NCI-H774 (cell line): ENCODE measurements at places on chromosomes 4 and X.

- DNase-seq: no peak
Observed at GRCh38 chrX:18895189-18895951, 88.5 kb downstream of the PHKA2 start.

- DNase-seq: no peak
Observed at GRCh38 chrX:90026730-90027129, 105.0 kb downstream of the TGIF2LX start.

DNA sequence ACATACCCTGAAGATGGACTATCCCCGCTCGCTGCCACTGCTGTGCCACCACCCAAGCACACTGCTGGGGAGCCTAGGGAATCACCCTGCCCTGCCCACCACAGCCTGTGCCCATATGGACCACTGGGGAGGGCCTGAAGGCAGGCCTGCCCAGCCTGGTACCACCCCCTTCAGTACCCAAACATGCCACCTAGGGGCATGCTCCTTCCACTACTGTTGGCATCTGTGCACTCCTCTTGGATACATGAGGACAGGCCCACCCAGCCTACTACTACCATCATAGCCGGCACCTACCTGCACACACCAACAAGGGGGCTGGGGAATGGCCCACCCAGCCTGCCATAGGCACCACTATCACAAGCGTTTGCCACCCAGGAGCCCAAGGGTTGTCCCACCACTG is 30.1 kb upstream of the PRDX4 start:
- DNase-seq: no peak

- no peak for DNase-seq
Observed at GRCh38 chr4:79442422-79442821, 34.4 kb upstream of the GK2 start.

DNA sequence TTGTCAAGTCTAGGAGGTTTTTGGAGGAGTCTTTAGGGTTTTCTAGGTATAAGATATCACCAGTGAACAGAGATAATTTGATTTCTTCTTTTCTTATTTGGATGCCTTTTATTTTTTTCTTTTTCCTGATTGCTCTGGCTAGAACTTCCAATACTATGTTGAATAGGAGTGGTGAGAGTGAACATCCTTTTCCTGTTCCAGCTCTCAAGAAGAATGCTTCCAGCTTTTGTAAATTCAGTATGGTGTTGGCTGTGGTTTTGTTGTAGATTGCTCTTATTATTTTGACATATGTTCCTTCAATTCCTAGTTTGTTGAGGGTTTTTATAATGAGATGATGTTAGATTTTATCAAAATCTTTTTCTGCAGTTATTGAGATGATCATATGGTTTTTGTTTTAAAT is 165.6 kb upstream of the WDFY3 start:
- no peak for DNase-seq

- no peak for DNase-seq
Observed at GRCh38 chrX:15890463-15890862, 35.9 kb upstream of the AP1S2 start.

- DNase-seq: no peak
Observed at GRCh38 chrX:47515941-47516665, 33.1 kb upstream of the ZNF41 start.

GRCh38 chr4:70062000-70062399 is 11.8 kb downstream of the HTN1 start:
- no peak for DNase-seq

DNA sequence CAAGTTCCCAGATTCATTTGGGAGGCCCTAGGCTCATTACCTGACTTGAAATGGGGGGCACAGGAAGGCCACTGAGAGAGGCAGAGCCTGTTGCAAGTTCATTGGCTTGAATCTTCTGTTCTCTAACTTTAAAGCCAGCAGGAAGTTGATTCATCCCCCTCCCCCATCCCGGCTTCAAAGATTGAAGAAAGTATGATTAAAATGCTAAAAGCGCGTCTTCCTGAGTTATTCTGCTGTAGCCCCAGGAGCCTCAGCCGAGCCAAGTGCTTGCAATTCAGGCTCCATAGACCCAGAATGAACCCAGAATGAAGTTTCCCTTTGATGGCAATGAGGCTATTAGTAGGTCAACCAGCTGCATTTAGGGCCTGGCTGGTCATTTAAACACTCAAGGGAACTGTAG is 14.7 kb downstream of the CHST7 start:
- DNase-seq: no peak

- no peak for DNase-seq
Observed at GRCh38 chrX:129743821-129744220, 5.0 kb downstream of the XPNPEP2 start.

GRCh38 chr4:78781924-78782323 is 5.8 kb downstream of the BMP2K start:
- DNase-seq: no peak

- no peak for DNase-seq
Observed at GRCh38 chr4:121411151-121411744, 30.4 kb upstream of the QRFPR start.
